ENCODE measurements at places on chromosomes 1 and 21.

DNA sequence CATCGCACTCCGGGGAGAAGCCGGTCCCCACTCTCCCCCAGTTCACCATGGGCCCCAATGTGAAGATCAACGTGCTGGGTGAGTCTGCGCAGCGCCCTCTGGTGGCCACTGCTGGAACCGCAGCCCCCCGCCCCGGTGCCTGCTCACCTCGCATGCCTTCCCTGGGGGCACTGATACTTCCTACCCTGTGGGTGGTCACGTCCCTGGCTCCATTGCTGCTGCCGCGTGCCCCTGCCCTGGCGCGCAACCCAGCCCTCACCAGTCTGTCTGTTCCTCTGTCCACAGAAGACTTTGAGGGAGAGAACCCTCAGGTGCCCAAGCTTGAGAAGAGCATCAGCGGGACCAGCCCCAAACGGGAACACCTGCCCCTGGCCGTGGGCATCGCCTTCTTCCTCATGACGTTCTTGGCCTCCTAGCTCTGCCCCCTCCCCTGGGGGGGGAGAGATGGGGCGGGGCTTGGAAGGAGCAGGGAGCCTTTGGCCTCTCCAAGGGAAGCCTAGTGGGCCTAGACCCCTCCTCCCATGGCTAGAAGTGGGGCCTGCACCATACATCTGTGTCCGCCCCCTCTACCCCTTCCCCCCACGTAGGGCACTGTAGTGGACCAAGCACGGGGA is 7.6 kb downstream of the EFNA3 start:
- DNase-seq = peak; percentile 71

- DNase-seq = no peak
These were observed 11.4 kb upstream of the ADAR start for GRCh38 chr1:154619181-154619948.

DNA sequence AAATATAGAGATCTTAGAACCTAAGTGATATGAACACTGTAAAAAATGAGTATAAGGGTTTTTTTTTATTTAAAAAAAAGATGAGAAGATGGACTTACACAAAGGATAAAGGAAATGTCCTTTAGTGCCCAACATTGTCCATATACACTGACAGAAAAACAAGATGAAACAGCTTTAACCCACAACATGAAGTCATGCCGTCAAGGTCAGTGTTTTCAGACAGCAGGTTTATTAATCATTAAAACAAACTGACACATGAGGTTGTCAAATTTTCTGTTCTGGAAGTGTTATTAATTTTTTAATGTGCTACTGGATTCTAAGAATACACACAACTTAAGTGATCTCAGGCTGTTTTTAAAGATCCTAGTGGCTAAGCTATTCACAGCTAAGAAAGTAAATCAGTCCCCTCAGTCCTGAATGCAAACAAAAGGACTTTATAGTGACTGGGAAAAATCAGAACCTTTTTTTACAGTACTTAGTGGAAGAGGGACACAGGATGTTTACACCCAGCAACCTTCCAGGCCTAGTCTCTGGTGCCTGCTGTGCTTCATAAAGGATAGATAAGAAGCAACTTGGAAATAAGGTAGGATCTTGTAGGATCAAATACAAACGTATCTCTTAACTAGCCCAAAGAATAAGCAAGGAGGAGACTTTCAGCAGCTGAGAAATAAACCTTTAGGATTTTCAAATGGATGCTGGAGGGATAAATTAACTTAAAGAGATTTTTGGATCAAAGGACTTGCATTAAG is 21.9 kb upstream of the PKN2 start:
- DNase-seq = no peak

DNA sequence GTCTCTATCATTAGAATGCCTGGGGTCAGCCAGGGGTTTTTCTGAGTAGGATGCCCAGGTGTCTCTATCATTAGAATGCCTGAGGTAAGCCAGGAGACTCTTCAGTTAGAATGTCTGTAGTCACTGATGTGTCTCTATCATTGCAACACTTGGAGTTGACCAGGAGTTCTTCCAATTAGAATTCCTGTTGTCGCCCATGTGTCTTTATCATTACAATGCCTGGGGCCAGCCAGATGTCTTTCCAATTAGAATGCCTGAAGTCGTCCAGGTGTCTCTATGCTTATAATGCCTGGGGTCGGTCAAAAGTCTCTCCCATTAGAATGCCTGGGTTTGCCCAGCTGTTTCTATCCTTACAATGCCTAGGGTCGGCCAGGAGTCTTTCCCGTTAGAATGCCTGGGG is 55.8 kb downstream of the RNF187 start:
- DNase-seq = no peak

DNA sequence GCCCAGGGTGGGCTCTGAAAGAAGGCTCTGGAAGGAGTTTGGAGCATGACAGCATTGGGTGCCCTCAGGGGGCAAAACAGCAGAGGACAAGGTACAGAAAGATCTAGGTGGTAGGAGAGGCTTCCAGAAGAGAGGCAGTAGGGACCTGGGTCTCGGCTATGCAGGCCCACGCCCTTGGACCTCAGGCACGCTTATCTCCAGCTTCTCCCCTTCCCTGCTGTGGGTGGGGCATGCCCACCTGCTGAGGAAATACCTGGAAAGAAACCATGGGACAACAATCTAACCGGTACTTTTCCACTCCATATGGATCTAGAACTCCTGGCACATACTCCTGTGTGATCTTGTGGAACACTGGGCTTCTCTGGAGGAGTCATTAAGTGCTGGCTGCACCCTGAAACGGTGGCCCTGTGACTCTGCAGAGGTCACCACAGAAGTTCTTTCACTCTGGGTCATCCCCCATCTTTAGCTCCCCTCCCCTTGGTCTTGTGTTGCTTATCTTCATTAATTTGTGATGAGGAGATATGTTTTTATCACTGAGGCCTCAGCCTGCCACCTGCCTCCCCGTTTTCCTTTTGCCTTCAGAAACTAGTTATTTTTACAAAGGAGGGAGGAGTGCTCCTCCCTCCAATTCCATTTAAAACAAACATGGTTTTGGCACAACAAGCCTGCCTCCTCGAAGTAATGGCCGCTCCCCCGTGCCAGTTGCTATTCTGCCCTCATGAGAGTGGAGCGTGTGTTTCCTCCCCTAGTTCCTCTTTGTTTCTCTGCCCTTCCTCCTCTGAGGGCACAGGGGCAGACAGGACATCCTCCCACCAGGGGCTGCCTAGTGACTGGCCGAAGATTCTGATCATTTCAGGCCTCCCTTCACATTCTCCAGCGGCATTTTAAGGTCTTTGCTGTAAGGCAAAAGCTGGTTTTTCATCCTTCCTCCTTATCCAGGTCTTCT is 78.0 kb upstream of the ATP5PO start:
- DNase-seq = no peak

DNA sequence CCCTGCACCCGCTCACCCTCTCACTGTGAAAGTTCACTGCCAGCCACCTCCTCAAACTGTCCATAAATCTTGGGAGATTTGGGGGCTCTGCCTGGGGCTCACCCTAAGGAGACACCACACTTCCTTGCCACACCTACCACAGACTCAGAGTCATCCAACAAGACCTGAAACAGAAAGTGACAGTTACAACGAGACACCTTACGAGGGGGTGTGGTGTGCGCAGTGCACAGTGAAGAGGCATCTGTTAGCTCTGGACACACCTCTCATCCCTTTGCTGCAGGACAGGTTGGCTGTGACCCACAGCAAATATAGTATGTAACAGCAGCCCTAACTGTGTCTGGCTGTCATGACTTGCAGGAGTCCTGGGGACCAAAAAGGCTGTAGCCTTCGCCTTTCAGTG is 190.2 kb downstream of the NR5A2 start:
- DNase-seq = no peak

DNA sequence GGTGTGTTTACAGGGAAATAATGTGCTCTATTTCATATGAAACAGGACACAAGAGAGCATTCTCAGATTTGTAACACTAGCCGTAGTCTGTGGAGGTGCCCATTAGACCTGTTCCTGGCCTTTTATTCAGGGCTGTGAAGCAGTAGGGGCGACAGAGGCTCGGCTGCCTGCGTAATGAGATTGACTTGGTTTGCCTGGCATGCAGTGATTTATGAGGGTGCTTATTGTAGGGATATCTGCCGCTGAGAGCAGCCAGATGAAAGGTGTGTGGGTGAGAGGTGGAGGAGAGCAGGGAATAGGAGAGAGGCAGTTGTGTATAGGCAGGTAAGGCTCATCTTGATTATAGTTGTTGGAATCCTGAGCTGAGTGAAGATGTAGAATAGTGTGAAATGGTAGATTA is 51.3 kb downstream of the DNAJC6 start:
- no peak for DNase-seq

- no peak for DNase-seq
These were observed 529.5 kb downstream of the KCNT2 start for GRCh38 chr1:196078691-196079090.

DNA sequence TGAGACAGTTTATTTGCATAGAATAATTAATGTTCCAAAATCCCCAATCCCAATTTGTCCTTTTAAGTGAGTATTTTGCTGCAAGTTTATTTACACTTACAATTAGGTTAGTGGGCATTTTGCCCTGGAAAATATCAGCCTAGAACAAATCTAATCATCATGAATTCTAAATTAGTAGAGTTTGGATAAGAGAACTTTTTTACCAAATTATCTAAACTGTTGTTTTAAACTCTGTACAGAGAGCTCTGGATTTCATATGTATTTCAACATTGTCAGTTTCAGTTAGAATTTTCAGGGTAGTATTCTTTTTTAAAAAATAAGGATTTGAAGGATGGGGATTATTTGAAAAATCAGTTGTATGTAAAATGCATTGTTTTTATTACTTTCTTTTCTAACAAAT is 27.8 kb upstream of the UBE2U start:
- no peak for DNase-seq

DNA sequence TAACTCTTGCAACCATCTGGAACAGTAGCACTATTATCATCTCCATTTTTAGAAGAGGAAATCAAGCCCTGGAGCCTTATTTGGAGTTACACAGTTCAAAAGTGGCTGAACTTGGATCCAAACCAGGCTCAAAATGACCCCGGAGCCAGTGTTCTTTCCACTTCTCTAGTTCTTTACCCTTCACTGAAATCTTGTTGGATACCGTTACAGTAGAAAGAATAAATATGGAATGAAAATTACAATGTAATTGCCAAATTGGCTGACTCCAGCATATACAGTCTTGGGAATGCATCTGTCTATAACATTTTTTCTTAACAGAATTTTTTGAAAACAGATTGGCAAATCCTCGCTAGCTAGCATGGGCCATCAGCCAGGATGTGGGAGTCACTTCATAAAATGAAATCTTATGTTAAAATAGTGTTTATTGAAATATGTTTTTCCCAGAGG is 261.4 kb downstream of the CTH start:
- DNase-seq = no peak

GRCh38 chr1:52554756-52555155 is 1.9 kb upstream of the TUT4 start:
- no peak for DNase-seq

DNA sequence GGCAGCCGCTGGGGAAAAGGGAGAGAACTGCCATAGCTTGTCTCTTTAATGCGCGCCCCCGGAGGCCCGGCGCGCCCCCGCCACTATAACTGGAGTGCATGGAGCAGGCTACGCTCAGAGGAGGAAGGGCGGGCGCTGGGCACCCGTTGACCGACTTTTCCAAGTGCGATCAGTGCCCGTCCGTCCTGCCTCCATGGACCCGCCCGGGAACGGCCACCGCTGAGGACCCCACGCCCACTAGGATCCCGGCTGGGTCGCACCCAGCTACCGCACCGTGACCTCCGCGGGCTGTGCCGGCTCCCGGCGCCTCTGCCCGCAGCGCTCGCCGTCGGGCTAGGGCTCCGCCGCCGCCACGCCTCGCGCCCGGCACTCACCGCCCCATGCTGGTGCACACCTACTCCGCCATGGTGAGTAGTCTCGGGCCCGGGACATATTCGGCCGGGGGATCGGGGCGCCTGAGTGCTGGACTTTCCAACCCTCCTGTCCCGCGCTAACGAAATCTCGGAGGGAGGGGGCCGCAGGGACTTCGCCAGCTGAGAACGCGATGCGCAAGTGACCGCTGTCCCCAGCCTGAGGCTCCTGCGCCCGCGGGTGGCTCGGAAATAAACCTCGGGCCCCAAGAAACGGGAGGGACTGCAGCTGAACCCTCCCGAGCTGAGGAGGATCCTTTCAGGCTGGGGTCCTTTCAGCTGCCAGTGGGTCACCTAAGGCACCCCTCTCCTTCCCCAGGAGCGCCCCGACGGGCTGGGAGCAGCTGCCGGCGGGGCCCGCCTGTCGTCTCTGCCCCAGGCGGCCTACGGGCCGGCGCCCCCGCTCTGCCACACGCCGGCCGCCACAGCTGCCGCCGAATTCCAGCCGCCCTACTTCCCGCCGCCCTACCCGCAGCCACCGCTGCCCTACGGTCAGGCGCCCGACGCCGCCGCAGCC is at the start of gene TFAP2E:
Gene TFAP2E, plus strand, starts transcription at position 117 of the 927 bp plus-strand sequence. Its CDS starts 264 bp downstream, at position 381.
- no peak for DNase-seq

DNA sequence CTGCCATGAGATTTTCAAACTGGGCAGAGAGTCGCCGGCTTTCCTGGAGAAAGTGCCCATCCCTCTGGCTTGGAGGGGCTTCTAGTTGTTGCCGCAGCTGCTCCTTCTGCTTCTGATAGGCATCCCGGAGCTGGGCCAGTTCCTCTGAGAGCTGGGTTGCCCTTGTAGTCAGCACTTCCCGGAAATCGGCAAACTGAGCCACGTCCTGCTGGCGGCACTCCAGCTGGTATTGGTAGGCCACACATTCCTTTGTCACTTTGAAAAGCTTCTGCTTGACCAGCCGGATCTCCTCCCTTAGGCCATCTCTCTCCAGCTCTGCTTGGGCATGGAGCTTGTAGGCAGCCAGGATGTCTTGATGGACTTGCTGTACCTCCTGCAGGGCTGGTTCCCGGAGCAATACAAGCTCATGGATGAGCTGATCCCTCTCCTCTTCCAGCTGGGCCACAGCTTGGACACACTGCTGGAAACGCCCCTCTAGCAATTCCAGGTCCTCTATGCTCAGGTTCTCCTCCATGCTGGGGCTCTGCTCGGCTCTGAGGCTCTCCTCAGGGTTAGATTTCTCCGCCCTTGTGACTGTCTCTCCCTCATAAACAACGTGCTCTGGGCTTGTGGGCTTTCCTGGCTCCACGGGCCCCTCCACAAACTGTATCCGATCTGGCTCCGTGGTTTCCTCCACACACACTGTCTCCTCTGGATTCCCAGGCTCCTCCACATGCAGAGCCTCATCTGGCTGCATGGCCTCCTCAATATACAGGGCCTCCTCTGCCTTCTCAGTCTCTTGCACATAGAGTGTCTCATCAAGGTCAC is 7.3 kb downstream of the SYNC start:
- DNase-seq = no peak

- DNase-seq = no peak
These were observed 6.2 kb upstream of the MMP23B start for GRCh38 chr1:1625824-1626206.
